Motor neuron (in vitro differentiated cells): ENCODE measurements at places on chromosomes 6 and 20. TPM values are rescaled to one million over a fixed set of nuclear protein-coding genes. Genes with fewer than 3 reads are reported as not detected.

GCM1 gene
- 0.10 TPM in 1 of 2 replicates, not detected in the other for total RNA-seq

ZSWIM1 gene
- total RNA-seq = 7.6 and 9.2 TPM in 2 replicates

FAM162B gene
- not detected in 2 replicates for total RNA-seq

PRSS35 gene
- total RNA-seq = 0.21 TPM in 1 of 2 replicates, not detected in the other

PROKR2 gene
- 0.17 and 0.27 TPM in 2 replicates for total RNA-seq

SOBP gene
- 1.2 and 2.0 TPM in 2 replicates for total RNA-seq

ULBP2 gene
- 4.7 and 6.3 TPM in 2 replicates for total RNA-seq

ZNF831 gene
- total RNA-seq = 0.11 and 0.25 TPM in 2 replicates

- ATAC-seq = no peak
Observed at GRCh38 chr6:49252901-49253300, 210.2 kb downstream of the MMUT start.

GRCh38 chr20:10339609-10340008 is 94.4 kb downstream of the MKKS start:
- no peak for ATAC-seq

- ATAC-seq = no peak
Observed at GRCh38 chr6:158437571-158437970, 122.3 kb upstream of the TMEM181 start.

DNA sequence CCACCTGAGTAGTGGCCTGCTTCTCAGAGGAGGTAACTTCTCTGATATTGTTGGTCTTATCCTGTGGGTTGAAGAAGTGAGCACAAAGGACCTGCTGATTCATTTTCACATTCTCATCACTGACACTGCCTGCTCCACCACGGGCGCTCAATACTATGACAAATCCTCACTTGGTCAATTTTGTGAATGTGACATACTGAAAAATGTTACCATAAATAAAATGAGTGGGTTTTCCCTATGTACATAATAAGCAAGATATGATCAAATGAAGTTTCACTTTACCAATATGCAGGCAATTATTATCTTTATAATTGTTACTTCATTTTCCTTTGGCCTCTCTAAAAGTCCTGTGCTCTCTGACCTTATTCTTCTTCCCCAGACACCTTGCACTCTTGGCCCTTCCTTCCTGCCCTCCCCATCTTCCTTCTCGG is 71.5 kb upstream of the RIPOR2 start:
- no peak for ATAC-seq

DNA sequence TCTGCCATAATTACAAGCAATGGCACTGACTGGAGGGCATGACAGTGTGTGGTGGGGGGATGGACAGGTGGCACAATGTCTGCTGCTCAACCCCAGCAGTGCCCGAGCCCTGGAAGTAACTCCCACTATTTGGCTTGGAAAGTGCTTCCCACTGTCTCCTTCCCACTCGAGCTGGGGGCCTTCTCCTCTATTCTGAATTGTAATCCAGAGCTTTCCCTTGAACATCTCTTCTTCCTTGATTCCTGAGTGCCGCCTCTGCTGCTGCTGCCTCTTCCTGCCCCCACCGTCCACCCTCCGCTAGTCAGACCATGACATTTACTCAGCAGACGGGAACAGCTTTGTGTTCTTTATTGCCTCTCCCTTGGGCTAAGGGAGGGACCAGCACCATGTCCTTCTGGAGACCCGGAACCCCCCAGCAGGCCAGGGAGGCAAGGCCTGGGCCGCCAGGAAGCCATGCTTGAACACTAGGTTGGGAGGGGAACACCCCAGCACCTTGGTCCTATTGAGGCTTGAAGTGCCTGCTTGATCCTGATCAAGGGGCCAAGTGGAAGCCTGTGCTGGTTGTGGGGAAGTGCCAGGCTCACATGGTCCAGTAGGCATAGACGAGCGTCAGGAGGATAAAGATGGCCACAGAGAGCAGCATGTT is 17.0 kb downstream of the CCDC167 start:
- ATAC-seq = no peak

DNA sequence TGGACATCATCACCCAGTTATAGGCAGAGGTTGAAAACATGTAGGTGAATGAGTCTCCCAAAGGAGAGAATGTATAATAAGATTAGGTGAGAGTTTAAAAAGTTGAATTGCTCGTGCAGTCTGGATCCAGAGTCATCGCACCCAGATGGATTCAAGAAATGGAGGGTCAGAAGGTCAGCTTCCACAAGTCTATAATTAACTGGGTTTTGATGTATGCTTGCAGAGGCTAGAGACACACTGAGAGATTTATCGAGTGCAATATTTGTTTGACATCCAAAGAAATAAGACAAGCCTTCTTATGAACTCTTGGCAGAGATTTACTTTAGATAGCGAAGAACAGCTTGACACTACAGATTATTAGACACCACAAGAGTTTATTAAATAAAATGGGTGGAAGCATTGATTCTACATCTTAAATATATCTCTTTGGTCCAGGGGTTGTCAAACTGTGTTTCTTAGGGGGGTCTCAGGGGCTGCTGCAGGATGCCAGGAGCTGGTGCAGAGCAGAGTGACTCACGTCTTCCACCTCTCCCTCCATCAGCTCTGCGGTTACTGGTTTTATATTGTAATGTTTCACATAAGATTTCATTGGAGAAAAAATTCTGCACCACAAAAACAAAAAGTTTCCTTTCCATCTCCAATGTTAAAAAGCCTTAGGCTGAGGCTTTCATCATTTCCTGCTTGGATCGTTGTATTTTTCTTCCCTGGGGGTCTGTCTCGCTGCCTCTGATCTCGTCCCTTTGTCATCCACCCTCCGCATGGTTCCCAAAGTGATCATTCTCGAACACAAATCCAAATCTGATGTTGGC is 176.2 kb upstream of the AHI1 start:
- no peak for ATAC-seq

DNA sequence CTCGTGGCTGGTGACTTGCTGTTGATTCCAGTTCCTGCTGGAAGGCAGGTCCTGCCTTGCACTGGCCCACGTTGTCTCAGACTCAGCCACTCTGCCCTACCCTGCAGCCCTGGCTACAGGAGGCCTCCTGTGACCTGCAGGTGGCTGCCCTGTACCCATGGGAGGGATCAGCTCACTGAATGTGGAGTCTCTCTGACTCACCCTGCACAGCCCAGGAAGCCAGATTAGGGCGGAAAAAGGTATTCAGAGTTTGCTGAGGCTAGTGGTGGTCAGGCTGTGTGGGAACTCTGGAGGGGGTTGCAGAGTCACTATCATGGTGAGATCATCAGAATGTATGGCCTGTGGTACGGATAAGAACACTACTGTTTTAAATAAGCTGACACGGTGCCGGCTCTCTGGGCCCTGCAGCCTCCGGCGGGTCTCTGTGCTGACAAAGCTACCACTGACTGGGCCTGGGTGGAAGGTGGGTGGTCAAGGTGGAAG is 24.7 kb upstream of the PYGB start:
- peak; percentile 97 for ATAC-seq

- ATAC-seq = no peak
Observed at GRCh38 chr20:47411161-47411560, 54.7 kb upstream of the ZMYND8 start.

- ATAC-seq = no peak
Observed at GRCh38 chr6:129672341-129672682, 37.7 kb downstream of the ARHGAP18 start.

GRCh38 chr20:22728146-22728745 is 143.9 kb upstream of the FOXA2 start:
- no peak for ATAC-seq

DNA sequence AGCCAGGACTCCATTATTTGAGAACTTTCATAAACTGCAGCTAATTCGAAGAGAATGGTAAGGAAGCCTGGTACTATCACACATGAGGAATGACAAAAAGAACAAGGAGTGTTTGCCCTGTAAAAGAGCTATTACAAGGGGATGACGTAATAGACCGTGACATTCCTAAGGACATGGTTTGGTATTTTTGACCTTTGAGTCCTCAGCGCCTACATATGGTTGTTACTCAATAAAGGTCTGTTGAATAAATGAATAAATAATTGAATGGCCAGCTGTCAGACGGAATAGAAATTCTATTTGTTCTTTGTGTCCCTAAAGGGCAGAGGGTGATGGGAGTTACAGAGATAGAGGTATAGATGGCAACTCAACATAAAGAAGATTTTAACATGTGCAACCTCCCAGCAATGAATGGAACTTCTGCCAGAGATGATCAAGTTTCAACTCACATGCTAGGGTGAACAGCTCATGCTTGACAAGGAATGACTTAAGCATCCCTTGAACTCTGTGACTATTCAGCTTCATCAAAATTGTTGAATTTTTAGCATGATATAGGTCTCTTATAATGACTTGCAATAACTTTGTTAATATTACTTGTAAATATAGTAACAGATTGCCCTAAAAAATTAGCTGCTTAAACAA is 115.4 kb downstream of the TENT5A start:
- peak; percentile 22 for ATAC-seq

- no peak for ATAC-seq
Observed at GRCh38 chr6:68973066-68973465, 338.0 kb downstream of the ADGRB3 start.
